ENCODE measurements at places on chromosomes 16 and 17. TPM values are rescaled to one million over a fixed set of nuclear protein-coding genes. Genes with fewer than 3 reads are reported as not detected.

DNA sequence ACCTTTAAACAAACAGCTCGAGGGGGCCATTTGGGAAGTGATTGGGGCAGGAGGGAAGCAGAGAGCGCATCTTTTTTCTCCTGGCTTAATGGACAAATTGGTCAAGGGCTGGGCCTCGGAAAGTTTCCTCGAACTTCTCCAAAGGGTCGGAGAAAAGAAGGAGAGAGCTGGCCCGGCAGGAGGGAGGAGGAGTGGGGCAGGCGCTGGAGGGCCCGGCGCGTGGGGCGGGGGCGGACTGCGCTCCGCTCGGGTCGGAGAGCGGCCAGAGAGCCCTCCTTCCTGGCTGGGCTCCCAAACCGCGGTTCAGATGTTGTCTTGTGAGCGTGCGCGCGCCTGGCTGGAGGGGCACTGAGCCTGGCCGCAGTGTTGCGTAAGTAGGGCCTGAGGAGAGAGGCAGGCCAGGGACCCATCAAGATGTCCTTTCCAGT lies 1.2 kb downstream of the MMP2 start:
- DNase-seq: peak; percentile 95

DNA sequence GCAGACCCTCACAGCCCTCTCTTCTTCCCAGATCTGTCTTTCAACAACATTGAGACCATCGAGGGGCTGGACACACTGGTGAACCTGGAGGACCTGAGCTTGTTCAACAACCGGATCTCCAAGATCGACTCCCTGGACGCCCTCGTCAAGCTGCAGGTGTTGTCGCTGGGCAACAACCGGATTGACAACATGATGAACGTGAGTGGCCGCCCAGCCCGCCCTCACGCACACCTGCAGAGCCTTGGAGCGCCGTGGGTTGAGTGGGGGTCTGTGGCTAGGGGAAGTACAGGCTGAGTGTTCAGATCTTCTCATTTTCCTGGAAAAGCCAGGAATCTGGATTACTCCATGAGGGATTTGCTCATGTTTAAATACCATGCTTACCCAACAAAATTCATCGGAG lies 15.2 kb downstream of the DRC3 start:
- DNase-seq: no peak

Gene GRAPL
- 2.5 TPM for total RNA-seq

GRCh38 chr17:57861000-57861789 lies 11.4 kb upstream of the MRPS23 start:
- DNase-seq: peak; percentile 85

DNA sequence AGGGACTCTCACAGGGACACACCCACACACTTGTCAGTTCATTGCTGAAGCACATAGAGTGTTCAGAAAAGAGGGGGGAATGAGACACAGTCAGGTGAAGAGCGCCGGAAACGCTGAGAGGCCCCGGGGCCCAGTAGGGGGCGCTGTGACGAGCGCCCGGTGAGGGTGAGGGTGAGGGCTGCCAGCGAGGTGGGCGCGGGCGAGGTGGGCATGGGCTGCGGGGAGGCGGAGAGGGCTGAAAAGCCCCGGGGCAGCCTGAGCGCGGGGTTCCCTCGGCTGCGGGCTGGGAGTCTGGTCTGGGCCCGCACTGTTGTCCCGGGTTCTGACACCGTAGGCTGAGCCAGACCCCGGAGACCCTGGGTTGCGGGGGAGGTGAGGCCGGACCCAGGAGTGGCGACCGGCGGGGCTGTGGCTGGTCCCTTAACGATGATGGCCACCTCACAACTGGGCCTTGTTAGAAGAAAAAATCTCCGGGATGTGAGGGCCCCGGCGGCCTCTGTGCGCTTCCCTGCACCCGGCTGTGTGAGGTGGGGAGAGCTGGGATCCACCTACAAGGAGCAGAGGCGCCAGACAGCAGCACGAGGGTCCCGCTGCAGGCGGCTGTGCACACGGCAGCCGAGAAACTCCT lies 91.4 kb downstream of the C16orf78 start:
- DNase-seq: peak; percentile 34

- no peak for DNase-seq
Observed at GRCh38 chr16:67088551-67088950, 21.2 kb upstream of the PHAF1 start.

- DNase-seq: peak; percentile 74
Observed at GRCh38 chr17:1008008-1008761, 11.3 kb downstream of the TIMM22 start.

DNA sequence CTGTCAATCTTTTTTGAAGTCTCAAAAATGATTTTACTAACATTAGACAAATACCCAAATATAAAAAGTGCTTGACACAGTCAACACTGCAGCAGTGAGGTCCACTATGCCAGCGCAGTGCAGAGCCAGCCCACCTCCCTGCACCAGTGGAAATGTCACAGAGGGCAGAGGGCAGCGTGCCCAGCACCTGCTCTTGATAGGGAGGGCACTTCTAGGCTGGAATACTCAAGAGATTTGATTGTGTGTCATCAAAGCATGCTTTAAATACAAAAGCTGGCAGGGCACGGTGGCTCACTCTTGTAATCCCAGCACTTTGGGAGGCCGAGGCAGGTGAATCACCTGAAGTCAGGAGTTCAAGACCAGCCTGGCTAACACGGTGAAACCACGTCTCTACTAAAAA lies 136.0 kb downstream of the ANKRD11 start:
- no peak for DNase-seq
